SHP77 (cell line): ENCODE measurements at places on chromosomes 13 and 19.

- no peak for DNase-seq
Measured at GRCh38 chr19:4229179-4229931, at the start of gene EBI3. EBI3 (plus strand) TSS chr19:4229523; CDS start chr19:4229551, 28 bp downstream.

- DNase-seq: no peak
Measured at GRCh38 chr19:16366056-16366432, 41.4 kb downstream of the KLF2 start.

- peak; percentile 33 for DNase-seq
Measured at GRCh38 chr13:81048026-81048461, 707.1 kb upstream of the SPRY2 start.

DNA sequence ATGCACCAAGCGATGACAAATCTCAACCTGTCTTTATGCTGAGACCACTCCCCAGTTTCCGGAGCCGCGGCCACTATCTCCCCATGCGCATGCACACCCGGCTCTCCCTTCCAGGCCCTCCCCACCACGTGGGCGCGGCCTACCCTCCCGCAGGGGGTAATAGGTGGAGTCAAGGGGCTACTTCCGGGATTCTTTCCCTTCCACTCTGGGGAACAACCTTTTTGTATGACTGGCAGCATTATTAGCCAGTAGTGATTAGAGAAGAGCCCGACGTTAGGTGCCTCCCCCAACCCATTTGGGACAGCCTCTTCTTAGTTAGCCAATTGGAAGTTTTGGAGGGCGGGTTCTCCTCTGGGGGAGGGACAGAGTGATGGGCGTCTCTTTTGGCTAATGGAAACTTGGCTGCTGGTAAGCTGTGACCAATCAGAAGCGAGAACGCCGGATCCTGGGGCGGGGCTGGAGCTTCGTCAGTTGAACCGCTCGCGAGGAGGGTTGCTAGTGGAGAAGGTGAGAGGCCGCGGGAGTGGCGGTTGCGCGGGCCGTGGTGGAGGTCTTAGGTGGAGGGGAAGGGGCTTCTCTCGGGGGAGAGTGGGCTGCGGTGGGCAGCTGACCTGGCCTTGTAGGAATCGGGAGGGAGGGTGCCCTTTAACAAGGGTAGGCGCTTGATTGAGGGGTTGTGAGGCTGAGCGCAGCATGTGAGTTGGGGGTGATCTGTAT, at the start of gene CCDC61:
TSS of gene CCDC61 (plus strand) at position 470 of the 717 bp plus-strand sequence. CDS start 7,552 bp downstream, outside the sequence.
- DNase-seq: peak; percentile 99
